ENCODE measurements at places on chromosomes 16 and 17.
A peak's percentile ranks its signal among the peaks of the same experiment; 100 is the strongest.

DNA sequence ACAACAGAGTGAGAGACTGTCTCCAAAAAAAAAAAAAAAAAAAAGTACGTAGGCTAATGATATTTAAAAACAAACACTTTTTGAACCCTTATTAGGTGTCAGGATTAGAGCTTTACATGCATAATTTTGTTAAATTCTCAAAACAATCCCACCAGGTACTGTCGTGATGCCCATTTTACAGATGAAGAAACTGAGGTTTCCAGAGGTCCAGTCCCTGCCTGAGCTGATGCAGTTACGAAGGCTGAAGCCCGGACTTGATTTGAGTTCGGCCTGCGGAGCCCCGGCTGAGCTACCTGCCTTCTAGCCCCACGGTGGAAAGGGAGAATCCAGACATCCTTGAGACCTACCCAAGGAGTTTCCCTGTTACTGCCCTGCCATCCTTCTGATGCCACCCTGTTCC lies 137.5 kb upstream of the EEF2KMT start:
- ATAC-seq: no peak

DNA sequence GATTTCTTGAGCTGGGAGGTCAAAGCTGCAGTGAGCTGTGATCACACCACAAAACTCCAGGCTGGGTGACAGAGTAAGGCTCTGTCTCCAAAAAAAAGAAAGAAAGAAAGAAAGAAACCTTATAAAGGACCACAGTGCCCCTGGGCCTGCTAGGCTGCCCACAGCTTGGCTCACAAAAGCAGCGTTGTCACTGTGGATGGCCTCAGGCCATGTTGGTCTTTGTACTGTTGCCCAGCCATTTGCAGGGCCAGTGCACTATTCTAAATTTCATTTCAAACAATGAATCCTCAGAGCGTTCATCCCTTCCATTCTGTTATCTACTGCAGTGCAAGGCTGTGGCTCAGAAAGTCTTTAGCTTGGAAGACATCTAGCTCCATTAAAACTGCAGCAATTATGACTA lies 208.4 kb downstream of the SLC39A11 start:
- no peak for ATAC-seq

DNA sequence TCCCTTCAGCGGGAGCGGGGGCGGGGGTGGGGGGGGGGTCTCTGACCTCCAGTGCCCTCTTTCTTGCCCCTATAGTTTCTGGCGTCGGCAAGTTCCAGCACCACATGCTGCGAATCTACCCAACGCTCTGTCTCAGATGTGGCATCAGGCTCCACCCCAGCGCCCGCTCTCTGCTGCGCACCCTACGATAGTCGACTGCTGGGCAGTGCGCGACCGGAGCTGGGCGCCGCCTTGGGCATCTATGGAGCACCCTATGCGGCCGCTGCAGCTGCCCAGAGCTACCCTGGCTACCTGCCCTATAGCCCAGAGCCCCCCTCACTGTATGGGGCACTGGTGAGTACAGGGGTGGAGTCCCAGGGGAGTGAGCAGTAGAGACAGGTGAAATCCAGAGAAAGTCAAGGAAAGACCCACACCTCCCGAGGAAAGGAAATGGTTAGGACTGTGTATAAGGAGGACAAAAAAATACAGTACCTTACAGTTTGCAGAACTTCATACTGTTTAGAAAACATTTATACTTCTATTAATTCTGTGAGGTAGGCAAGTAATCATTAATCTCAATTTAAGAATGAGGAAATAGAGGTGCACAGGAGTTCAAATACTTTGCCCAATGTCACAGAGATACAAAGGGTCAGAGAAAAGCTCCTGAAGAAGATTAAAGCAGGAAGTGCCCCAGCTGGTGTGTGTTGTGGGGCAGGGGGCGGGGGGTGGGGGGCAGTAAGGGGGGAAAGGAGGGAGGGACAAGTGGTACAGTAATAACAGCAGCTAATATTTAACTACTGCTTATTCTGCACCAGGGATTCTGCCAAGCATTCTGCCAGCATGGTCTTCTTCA lies 2.5 kb downstream of the IRX6 start:
- ATAC-seq: no peak

DNA sequence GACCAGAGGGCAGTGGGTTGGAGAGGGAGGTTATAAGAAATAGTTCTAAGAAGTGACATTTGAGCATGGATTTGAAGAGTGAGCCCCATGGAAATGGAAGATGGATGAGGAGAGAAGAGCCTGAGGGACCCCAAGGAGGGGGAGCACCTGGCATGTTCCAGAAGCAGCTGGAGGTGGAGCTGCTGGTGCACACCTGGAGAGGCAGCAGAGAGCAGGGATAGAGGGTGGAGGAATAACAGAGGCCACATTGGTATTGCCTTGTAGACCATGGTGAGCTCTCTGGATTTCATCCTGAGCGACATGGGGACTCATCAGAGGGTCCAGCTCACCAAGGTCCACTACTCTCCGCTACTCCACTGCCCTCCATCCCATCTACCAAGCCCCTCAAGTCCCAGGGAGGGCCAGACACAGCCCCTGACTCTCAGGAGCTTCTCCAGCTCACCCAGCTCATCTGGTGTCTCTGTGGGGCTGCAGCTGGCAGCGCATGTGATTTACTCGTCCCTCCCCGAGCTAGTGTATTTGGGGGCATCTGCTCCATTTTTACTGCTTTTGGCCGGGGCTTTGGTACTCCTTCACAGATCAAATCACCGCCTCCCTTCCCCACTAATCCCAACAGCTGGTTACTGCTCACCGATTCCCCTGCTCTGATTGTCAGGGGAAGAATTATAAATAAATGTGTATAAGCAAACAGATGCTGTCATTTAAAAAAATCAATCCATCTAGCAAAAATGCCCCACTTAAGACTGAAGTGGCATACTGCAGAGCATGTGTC lies 22.1 kb upstream of the KDM8 start:
- ATAC-seq: no peak

GRCh38 chr17:10207153-10207552 lies 8.7 kb upstream of the GAS7 start:
- ATAC-seq: no peak

- peak; percentile 54 for ATAC-seq
These were observed at the start of gene FADS6 for GRCh38 chr17:74892974-74893911. FADS6 (minus strand) TSS chr17:74893633; CDS start chr17:74893595, 38 bp downstream.

DNA sequence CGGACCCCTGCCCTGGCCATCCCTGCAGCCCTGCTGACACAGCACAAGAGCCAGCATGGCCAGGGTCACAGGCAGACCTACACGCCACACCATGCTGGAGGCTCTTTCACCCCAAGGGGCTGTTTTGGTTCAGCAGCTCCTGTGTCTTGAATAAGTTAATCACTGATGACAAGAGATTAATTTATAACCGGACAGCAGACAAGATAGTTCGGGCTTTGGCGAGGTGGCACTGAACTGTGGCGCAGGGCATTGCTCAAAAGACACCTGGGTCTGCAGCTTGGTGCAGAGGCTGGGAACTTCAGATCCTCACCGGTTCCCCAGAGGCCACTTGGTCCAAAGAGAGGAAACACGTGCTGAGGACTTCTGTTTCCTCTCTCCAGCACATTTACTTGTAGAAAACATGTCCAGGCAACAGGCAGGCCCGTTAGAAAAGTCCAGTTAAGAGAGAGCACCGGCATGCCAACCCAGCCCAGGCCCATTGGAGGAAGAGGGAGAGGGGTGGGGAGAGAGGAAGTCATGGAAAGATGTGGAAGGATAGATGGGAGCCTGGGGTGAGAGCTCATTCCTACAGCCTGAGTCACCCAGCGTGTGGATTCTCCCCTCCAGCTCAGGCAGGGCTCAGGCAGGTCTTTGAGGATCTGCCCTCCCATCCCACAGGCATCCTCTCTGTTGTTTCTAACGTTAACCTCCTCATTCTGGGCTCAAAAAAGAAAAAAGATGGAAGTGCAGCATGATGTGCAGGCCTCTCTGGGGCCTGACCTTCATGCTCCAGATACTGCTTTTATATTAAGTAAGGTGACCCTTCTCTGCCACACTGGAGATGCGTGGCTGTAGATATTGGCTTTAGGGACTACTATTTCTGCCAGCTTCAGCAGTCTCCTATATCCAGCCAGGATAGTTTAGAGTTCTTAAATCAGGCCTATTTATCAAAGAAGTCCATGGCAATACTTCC lies 80.0 kb upstream of the HNF1B start:
- ATAC-seq: peak; percentile 44

- ATAC-seq: no peak
These were observed 251.6 kb upstream of the TNRC6C start for GRCh38 chr17:77706938-77707337.

GRCh38 chr17:82917699-82918345 lies 78.0 kb upstream of the ZNF750 start:
- no peak for ATAC-seq

- ATAC-seq: peak; percentile 45
These were observed 8.5 kb upstream of the SPNS2 start for GRCh38 chr17:4490109-4490591.

- ATAC-seq: no peak
These were observed 23.6 kb downstream of the SPPL2C start for GRCh38 chr17:45868276-45868675.

- ATAC-seq: no peak
These were observed 667.4 kb upstream of the SALL1 start for GRCh38 chr16:51818342-51818944.

DNA sequence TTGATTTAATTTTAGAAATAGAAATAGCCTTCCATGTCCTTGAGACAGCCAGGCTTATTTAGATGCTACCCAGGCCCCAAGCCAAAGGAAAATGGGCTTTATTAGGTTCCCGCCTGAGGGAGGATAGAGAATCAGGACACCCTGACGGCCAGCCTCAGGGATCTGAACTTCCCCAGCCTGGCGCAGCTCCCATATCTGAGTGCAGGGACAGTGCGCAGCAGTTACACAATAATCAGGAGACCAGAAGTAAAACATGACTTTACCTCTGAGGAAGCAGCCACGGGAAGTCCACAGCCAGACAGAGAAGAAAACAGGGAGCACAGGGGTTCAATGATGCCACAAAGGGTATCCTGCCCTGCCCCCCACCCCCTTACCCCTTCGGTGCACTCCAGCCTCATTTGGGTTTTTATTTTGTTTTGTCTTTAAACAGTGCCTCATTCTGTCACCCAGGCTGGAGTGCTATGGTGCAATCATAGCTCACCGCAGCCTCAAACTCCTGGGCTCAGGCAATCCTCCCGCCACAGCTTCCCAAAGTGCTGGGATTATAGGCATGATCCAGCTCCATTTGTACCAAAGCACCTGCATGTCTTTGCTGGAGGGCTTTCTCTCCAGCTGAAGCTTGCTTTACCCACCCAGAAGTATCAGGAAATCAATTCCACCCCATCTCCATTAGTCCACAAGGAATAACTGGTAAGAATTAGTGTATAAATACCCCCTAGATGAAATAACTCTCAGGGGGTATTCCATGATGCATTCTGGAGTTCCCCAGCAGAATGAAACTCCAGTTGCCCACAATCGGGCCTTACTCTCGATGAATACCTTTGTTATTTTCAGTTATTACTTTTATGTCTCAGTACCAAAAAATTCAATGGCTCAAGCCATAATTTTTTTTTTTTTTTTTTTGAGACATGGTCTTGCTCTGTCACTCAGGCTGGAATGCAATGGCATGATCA lies 21.9 kb downstream of the ORC6 start:
- ATAC-seq: no peak

DNA sequence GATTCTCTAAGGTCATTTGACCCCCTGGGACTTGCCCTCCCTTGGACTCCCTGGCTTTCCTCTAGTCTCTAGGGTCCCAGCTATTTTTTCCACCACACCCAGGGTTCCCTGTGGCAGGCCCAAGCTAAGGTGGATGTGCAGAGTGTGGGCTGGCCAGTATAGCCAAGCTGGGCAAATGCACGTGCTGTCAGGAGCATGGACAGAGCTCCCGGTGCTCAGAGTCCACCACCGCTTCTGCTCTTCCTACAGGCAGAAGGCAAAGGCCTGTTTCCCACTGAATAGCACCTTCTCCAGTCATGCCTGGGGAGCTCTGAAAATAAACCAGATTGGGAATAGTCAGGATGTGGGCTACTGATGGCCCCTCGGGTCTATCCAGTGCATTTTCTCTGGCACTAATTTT lies 53.3 kb downstream of the GNAO1 start:
- ATAC-seq: no peak

DNA sequence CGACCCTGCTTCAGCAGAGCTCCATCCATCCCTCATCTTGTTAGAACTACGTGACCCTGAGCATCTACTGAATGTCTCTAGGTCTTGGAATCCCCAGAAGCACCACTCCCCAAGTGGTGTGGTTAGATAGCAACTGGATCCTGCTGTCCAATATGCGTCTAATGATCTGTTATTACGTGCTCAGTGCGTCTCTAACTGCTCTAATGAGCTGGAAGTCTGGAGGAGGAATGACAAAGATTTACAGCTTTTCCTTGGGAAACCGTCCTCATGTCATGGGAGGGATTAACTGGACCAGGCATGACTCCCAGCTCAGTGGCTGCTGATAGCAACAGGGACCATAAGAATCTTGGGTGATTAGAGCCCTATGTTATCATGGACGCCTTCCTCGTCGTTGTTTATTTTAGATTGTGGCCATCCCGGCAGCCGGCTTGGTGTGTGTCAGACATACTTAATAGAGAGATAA lies 150.9 kb downstream of the HS3ST3B1 start:
- ATAC-seq: no peak

- ATAC-seq: no peak
These were observed 129.4 kb upstream of the NOL11 start for GRCh38 chr17:67588326-67588725.

- no peak for ATAC-seq
These were observed 37.9 kb upstream of the SMIM36 start for GRCh38 chr17:55549140-55549539.

DNA sequence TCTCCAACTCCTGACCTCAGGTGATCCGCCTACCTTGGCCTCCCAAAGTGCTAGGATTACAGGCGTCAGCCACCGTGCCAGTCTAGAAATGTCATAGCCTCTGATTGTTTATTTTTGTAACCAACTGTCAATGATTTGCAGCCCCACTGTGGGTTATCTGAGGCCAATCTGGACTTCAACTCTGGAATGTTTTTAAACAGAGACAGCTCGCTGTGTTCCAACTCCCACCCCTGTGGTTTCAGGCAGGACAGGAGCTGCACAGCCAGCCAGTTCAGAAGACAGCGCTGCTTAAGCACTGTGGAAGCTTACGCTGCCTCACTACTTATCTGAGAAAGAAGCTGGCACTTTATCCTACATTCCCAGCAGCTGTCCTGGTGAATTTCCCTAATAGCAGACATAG lies 19.5 kb downstream of the MRM3 start:
- no peak for ATAC-seq

DNA sequence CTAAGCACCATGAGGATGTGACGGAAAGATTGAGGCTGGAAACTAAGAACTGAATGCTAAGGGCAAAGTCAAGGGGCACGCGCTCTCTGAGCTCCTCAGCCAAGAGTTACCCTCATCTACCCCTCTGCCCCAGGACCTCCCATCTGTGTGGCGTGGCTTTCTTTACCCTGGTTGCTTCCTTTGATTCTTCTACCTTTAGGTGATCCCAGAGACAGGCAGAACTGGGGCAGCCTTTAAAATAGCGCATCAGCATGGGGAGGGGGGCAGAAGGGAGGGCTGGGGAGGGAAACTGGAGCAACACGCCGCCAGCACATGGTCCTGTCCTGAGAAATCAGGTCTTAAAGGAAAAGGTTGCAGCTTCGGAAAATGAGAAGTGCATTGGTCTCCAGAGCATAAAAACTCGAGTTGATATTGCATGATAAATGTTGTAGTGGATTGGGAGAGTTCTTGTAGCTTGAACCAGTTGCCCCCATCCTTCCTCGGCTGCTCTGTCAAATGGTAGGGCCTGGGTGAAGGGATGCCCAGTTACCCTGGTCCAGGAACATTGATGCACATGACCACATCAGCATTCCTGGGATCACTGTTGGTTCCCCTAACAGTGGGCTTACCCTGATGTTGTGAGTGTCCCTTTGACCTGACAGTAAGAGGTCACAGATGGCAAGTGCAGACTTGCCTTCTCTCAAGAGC lies 29.7 kb downstream of the LDHD start:
- ATAC-seq: no peak

Measured in motor neuron (in vitro differentiated cells).